Endodermal cell (in vitro differentiated cells): ENCODE measurements at places on chromosomes 3 and 15. TPM values are rescaled to one million over a fixed set of nuclear protein-coding genes. Genes with fewer than 3 reads are reported as not detected.
A peak's percentile ranks its signal among the peaks of the same experiment; 100 is the strongest.

FANCD2OS gene
- not detected in 3 replicates for total RNA-seq

SLC24A5 gene
- total RNA-seq, result not detected in 2 replicates

DNA sequence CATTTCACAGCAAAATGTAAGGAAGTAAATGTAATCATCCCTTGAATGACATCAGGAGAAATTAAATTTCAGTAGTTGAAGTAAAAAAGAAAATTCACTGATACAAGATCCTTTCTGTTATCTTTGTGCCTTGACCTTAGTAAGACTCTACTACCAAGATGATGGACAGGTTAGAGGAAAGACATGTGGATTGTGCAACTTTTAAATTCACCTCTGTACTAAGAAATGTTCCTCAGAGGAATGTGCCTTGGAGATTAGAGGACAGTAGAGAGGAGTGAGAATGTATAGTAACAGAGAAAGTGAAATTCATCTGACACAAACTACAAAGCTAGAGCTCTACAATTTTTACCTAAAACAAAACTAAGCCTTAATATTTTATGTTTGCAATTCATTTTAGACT is 375.3 kb downstream of the PLOD2 start:
- no peak overlapping the region for H3K4me3 ChIP-seq
- no peak overlapping the region for H3K27ac ChIP-seq
- no peaks in the 10 kb centered on the region for H3K36me3 ChIP-seq
- no peaks in the 10 kb centered on the region for H3K4me1 ChIP-seq
- DNase-seq, result no peak
- H3K27me3 ChIP-seq, result no peaks in the 10 kb centered on the region

DNA sequence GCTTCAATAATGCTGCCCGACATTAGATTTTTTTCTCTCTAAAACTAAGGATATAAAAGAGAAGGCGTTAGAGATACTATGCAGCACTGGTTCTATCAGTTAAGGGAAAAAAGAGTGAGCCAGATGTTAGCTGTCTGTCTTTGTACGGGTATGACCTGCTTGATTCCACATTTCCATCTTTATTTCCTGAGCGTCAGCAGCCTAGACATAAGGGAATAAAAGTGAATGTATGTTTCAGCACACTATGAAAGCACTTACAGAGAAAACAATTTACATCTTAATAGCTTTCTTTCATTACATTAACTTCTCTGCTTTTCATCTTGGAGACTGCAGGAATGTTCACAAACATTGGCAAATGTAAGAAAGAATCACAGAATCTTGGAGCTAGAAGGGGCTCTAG is 319.3 kb downstream of the CTNNB1 start:
- no peaks in the 10 kb centered on the region for H3K4me1 ChIP-seq
- H3K27ac ChIP-seq, result no peak overlapping the region
- no peaks in the 10 kb centered on the region for H3K36me3 ChIP-seq

COLQ gene
- total RNA-seq, result 2.0 and 3.1 TPM in 2 replicates

DNA sequence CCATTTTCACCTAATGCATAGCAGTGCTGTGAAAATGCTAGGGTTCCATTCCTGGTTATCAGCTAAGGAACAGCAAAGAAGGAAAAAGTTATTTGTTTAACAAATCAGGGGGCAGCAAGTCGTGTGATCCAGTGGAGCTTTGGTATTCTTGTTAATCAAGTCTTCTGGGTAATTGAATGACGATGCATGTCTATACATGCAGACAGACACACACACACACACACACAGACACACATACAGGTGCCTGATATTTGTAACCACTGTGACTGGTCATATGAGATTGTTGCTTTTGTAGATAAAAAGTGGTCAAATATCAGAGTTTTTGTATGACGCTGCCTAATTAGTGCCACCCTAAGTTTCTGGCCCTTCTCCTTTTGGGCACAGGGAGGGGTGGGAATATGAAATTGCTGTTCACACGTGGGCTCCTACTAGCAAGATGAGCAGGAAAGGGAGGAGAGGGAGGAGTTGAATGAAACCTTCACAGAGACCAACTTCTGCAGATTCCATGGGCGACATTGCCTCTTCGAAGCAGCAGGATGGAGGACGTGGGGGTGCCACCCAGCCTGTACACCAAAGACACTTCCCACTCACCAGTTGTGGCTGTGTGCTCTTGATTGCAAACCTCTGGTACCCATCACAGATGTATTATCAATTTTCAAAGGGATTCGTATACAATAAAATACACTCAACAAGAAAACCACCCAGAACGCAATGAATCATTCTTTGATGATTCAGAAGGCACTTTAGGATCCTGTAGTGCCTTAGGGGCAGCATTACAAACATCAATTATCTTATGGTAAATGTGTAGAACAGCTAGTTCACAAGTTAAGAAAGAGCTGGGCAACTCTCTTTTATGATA is 281.9 kb upstream of the ICE2 start:
- no peak overlapping the region for H3K27ac ChIP-seq
- H3K36me3 ChIP-seq, result no peaks in the 10 kb centered on the region
- H3K27me3 ChIP-seq, result no peaks in the 10 kb centered on the region
- no peak for DNase-seq
- peaks cover 10% of the 10 kb centered on the region for H3K4me1 ChIP-seq

SYNPR gene
- 0.18 TPM in 1 of 2 replicates, not detected in the other for total RNA-seq

DNA sequence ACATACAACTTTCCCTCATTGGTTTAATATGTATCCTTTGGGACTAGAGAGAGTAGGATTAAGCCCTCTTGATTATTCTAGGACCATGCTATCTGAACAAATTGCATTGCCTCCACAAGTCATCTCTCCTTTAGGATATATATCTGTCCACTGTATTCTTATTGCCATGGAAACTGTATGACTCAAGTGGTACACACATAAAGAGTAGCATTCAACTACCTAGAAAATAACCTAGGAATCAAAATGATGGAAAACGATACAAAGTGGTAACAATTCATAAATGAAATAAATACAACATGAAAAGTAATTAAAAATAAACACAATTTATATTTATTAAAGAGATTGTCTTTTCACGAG is 212.1 kb upstream of the P2RY1 start:
- H3K36me3 ChIP-seq, result no peaks in the 10 kb centered on the region
- peaks cover 6% of the 10 kb centered on the region for H3K4me1 ChIP-seq
- H3K27me3 ChIP-seq, result no peaks in the 10 kb centered on the region
- no peak overlapping the region for H3K27ac ChIP-seq
- DNase-seq, result no peak

DNA sequence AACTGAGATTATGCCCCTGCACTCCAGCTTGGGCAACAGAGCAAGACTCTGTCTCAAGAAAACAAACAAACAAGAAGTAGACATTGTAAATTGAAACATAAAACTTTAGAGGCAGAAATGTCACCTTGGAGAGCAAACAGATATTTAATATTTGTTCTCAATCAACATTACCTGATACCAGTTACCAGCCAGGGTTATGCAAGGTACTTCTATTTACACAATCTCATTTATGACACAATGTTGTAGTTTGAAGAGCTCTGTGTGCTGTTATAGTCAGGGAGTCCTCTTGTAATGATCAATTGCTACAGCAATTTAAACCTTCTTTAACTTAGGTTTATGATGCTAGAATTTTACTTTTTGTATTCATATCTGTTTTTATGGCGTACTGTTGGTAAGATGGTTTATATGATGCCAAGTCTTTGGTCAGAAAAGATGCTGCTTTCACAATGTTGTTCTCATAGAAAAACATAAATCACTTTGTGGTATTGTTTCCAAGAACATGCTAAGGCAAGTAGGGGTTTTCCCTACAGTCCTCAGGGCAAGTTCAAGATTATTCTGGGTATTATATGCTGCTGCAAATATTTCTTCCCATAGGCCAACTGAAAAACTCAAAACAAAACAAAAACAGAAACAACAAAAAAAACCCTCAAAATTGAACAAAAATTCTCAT is 173.5 kb downstream of the TNIK start:
- no peaks in the 10 kb centered on the region for H3K27me3 ChIP-seq
- H3K36me3 ChIP-seq, result no peaks in the 10 kb centered on the region
- no peak overlapping the region for H3K27ac ChIP-seq
- H3K4me1 ChIP-seq, result no peaks in the 10 kb centered on the region
- no peak overlapping the region for H3K4me3 ChIP-seq

FETUB gene
- not detected in 2 replicates for total RNA-seq

- DNase-seq, result no peak
- H3K36me3 ChIP-seq, result no peaks in the 10 kb centered on the region
- no peak overlapping the region for H3K4me3 ChIP-seq
- H3K27ac ChIP-seq, result no peak overlapping the region
- H3K4me1 ChIP-seq, result peaks cover 6% of the 10 kb centered on the region
Observed at GRCh38 chr3:78974181-78974790, 793.5 kb downstream of the ROBO1 start.

DNA sequence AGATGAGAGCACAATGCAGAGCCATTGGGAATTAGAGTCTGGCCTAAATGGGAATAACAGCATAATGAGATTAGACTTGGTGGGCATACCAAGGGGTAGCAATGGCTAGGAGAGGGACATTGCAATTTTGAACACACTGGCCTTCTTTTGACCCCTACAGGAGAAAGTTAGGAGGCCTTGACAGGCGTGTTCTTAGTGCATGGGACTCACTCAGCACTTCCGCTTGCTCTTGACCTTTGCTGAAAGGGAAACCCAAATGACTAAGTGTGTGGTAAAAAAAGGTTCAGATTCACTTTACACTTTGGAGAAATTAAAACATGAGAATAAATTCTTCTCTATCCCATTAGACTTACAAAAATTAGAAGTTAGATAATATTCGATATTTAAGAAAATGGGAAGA is 317.4 kb downstream of the DIPK2A start:
- DNase-seq, result no peak
- H3K36me3 ChIP-seq, result no peaks in the 10 kb centered on the region
- H3K4me3 ChIP-seq, result no peak overlapping the region
- no peaks in the 10 kb centered on the region for H3K4me1 ChIP-seq

HAPLN3 gene
- 5.8 and 7.1 TPM in 2 replicates for total RNA-seq

- no peaks in the 10 kb centered on the region for H3K36me3 ChIP-seq
- DNase-seq, result no peak
- H3K27ac ChIP-seq, result no peak overlapping the region
Observed at GRCh38 chr3:44223299-44223698, 18.4 kb upstream of the TOPAZ1 start.

CPN2 gene
- not detected in 3 replicates for total RNA-seq

DNA sequence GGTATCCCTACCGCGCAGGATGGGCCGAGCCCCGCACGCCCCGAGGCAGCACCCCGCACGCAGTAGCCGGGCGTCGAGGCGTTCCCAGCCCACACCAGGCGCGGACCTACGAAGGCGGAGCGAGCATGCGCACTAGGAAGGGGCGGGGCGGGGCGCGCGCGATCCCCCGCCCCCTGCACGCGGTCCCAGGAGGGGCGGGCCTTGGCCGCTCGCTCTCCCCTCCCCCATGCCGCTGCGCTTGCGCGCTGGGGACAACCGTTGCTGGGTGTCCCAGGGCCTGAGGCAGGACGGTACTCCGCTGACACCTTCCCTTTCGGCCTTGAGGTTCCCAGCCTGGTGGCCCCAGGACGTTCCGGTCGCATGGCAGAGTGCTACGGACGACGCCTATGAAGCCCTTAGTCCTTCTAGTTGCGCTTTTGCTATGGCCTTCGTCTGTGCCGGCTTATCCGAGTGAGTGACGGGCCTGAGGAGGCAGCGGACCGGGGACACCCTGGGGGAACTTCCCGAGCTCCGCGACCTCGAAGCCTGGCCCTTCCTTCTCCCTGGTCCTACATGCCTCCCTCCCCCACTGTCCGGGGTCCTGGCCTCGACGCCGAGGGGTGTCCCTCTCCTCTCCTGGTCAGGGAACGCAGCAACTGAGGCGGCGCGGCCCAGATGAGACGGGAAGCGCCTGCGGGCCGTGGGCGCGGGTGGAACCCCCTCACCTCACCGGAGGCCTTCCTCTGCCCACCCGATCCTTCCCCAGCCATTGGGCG is at the start of gene SPESP1:
Gene SPESP1, plus strand, starts transcription at position 258 of the 755 bp plus-strand sequence. Its CDS starts 129 bp downstream, at position 387.
- H3K4me1 ChIP-seq, result no peaks in the 10 kb centered on the region
- H3K36me3 ChIP-seq, result no peaks in the 10 kb centered on the region
- H3K4me3 ChIP-seq, result no peak within 1 kb of the TSS
- no peak for DNase-seq
- H3K27me3 ChIP-seq, result no peaks in the 10 kb centered on the region
- no peak within 1 kb of the TSS for H3K27ac ChIP-seq

DNA sequence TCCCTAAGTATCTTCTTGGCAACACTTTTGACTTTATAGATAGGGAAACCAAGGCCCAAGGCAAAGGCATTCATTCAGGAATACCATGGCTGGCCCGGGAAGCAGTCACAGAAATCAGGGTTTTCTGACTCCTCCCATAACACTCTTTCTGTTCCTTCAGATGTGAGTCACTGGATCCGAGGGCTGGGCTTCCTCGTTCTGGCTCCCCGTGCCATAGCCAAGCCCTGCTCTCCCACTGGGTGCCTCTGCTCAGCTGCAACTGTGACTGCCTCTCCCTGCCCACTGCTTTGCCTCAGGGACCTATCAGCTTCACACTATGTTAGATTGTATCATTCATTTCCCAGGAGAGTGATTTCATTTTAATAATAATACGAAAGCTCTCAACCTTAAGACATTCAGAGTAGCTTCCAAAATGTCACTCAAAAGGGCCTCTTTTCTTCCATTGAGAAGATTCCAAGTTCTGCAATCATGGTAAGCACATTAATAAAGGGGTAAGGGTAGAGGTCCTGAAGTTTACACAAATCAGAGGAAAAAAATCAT is 50.2 kb downstream of the GABRB3 start:
- H3K27me3 ChIP-seq, result no peaks in the 10 kb centered on the region
- H3K36me3 ChIP-seq, result peaks cover 9% of the 10 kb centered on the region
- peak; percentile 79 for DNase-seq
- H3K4me1 ChIP-seq, result peaks cover 3% of the 10 kb centered on the region
- no peak overlapping the region for H3K4me3 ChIP-seq

GRCh38 chr3:127546970-127547733 is 43.4 kb downstream of the TPRA1 start:
- no peak overlapping the region for H3K27ac ChIP-seq
- H3K36me3 ChIP-seq, result no peaks in the 10 kb centered on the region
- DNase-seq, result peak; percentile 80
- no peaks in the 10 kb centered on the region for H3K4me1 ChIP-seq

- H3K4me3 ChIP-seq, result no peak overlapping the region
- H3K27ac ChIP-seq, result no peak overlapping the region
- no peak for DNase-seq
- H3K4me1 ChIP-seq, result no peaks in the 10 kb centered on the region
- no peaks in the 10 kb centered on the region for H3K36me3 ChIP-seq
Observed at GRCh38 chr3:127632035-127632820, 3.2 kb downstream of the PODXL2 start.

DNA sequence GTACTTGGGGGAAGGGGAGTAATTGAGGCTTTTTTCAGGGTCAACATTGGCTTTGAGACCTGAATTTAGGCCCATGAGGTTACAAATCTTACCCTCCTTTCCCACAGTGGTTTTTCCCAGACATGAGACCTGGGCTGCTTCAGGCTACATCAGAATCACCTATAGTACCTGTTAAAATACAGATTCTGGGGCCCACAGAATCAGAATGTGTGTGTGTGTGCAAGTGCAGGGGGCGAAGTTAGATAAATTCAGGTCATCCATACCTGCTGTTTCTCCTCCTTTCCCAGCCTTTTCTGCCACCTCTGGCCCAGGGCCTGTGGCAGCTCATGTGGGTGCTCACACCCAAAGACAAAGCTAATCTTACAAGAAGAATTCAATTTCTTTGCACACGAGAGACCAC is 110.5 kb downstream of the RAB11A start:
- peaks cover 15% of the 10 kb centered on the region for H3K27me3 ChIP-seq
- no peak for DNase-seq
- H3K4me3 ChIP-seq, result no peak overlapping the region
- H3K27ac ChIP-seq, result no peak overlapping the region

TMEM266 gene
- total RNA-seq, result 2.0 to 2.7 TPM (median 2.2 TPM) in 3 replicates

- H3K4me3 ChIP-seq, result no peak overlapping the region
- H3K4me1 ChIP-seq, result no peaks in the 10 kb centered on the region
- no peaks in the 10 kb centered on the region for H3K27me3 ChIP-seq
Observed at GRCh38 chr3:112671930-112672715, 31.2 kb upstream of the CCDC80 start.

- H3K4me1 ChIP-seq, result peaks cover 9% of the 10 kb centered on the region
- peaks cover 91% of the 10 kb centered on the region for H3K36me3 ChIP-seq
- DNase-seq, result no peak
- no peak overlapping the region for H3K27ac ChIP-seq
- H3K27me3 ChIP-seq, result no peaks in the 10 kb centered on the region
Observed at GRCh38 chr15:88627463-88627862, 6.3 kb downstream of the AEN start.
